Suppressor macrophage treated with lipopolysaccharide for 1 hour (primary cell): ENCODE measurements at places on chromosomes 2 and 18.
A peak's percentile ranks its signal among the peaks of the same experiment; 100 is the strongest.

GRCh38 chr2:74957886-74958273, 563 bp upstream of the POLE4 start:
- peak; percentile 67 for DNase-seq

- DNase-seq, result no peak
These were observed 223.4 kb upstream of the RND3 start for GRCh38 chr2:150710916-150711315.

- no peak for DNase-seq
These were observed 45.7 kb upstream of the MAPRE3 start for GRCh38 chr2:26924731-26925099.

DNA sequence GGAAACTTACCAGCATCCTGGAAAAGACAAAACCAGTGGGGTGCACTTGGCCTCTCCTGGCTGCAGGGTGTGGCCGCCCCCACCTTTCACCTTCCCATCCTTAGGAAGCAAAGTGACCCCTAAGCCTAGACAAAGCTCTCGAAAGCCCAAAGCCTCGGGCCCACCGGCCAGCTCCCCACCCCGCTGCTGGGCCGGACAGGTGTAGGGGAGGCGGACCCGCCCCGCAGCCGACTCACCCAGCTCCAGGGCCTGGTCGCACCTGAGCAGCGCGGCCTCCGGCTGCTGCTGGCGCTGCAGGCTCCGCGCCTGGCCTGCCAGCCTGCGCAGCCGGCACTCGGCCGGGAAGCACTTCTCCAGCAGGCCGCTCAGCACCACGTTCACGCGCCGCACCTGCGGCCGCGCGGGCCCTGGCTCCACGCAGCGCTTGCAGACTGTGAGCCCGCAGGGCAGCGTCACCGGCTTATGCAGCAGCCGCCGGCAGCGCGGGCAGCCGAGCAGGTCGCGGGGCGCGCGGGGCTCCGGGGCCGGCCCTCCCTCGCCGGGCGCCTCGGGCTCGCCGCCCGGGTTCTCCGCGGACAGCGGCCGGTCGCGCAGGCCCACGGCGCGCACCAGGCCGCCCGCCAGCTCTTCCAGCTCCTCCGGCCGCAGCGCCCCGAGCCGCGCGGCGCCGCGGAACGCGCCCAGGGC, 979 bp downstream of the LONRF2 start:
- no peak for DNase-seq

DNA sequence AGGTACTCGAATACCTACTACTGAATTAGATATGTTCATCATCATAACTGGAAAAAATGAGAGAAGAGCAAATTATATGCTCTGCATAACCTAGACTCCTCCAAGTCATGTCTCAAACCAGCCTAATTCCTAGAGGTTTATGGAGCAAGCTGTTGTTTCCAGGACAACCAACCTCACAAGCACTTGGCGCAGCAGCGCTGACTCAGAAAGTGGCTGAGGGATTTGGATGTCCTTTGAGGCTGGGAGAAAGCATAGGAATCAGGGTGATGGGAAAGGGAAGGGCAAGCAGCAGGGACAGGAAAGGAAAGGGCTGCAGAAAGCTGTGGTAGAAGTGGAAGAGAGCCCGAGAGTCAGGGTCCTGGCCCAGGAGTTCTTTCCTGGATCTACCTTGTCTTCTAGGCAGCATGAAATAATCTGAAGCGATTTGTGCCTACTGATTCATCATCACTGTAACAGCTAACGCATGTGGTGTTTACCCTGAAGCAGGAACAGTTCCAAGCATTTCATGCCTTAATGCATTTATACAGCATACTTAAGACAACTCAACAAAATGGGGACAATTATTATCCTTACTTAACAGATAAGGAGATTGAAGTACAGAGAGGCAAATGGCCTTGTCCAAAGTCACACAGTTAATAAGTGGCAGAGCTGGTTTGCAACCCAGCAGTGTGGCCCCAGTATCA, 3.7 kb downstream of the PLEK start:
- DNase-seq, result peak; percentile 47

DNA sequence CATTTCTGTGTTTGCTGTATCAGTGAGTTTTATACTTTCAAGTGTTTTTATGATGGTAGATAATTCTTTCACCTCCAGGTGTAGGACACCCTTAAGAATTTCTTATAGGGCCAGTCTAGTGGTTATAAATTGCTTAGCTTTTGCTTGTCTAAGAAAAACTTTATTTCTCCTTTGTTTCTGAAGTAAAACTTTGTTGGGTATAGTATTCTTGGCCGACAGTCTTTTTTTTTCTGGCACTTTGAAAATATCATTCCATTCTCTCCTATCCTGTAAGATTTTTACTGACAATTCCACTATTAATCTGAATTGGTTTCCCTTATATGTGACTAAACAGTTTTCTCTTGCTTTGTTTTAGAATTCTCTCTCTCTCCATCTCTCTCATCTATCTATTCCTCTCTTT, 118.7 kb upstream of the LRRTM4 start:
- no peak for DNase-seq

- no peak for DNase-seq
These were observed 130.0 kb downstream of the PRKCE start for GRCh38 chr2:45781464-45781811.

DNA sequence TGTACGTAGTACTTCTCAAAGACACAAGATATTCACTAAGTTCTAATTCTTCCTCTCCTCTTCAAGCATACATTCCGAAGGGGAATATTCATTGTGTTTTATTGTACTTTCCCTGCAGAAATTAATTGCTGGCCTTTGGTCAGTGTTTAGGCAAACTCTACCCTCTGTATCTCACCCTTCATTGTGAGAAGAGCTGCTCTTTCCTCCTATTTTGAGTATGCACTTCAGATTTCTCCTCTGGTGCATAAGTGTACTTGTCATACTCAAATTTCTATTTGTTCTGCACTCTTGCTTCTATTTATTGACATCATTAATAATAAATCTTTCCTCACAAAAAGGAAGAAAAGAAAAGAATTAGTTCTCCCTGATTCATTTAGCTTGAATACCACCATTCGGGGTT, 485.4 kb upstream of the SLC8A1 start:
- DNase-seq, result no peak

DNA sequence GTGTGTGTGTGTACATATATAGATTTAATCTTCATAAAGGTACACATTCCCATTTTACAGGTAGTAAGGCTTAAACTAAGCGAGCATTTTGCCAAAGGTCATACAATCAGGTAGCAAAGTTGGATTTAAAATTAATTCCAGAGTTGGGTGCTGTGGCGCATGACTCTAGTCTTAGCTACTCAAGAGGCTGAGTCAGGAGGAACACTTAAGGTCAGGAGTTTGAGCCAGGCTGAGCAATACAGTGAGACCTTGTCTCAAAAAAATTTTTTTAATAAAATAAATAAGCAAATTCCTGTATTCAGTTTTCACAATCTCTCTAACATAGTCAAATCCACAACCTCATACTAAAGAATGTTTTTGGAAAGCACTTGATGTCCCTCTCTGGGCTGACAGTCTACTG, 111.5 kb upstream of the LDLRAD4 start:
- DNase-seq, result no peak

DNA sequence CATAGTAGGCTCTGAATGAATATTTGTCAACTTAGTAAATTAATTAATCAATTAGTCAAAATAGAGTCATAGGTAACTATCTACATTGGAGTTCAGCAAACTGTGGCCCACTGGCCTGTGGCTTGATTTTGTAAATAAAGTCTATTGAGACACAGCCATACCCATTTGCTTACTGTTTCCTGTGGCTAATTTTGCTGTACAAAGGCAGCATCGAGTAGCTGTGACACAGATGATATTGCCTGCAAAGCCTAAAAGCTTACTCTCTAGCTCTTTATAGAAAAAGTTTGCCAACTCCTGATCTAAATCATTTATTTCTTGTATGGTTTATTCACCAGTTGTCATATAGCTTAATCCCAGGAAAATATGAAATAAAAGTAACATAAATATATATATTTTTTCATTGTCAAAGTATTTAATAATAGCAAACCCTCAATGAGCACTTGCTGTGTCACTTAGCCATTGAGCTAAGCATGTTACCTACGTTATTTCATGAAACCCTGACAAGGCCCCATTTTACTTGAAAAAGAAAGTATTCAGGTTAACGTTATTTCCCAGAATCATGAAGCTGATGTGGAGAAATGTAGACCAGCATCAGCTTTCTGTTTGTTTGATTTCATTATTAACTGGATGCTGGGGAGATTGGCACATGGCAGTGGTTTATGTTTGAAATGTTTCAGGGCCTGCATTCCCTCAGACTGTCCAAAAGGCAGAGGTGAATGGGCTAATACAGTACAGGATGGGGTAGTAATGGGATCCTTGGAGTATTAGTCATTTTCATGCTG, 69.6 kb downstream of the ICOS start:
- no peak for DNase-seq

- peak; percentile 20 for DNase-seq
These were observed 43.6 kb downstream of the SETBP1 start for GRCh38 chr18:44724105-44724778.

DNA sequence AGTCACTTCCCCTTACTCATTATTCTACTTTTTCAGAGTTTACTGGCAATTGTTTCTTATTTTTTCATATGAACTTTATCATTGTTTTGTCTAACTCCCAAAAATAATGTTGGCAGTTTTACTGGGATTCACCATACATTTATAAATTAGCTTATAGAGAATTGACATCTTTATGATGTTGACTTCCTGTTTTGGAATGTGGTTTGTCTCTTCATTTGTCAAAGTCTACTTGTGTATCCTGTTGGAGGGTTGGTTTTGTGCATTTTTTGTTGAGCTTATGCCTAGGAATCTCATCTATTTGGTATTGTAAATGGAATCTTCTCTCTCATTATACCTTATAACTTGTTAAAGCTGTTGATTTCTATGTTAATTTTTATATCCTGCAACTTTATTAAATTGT, 16.4 kb downstream of the EPC2 start:
- no peak for DNase-seq

DNA sequence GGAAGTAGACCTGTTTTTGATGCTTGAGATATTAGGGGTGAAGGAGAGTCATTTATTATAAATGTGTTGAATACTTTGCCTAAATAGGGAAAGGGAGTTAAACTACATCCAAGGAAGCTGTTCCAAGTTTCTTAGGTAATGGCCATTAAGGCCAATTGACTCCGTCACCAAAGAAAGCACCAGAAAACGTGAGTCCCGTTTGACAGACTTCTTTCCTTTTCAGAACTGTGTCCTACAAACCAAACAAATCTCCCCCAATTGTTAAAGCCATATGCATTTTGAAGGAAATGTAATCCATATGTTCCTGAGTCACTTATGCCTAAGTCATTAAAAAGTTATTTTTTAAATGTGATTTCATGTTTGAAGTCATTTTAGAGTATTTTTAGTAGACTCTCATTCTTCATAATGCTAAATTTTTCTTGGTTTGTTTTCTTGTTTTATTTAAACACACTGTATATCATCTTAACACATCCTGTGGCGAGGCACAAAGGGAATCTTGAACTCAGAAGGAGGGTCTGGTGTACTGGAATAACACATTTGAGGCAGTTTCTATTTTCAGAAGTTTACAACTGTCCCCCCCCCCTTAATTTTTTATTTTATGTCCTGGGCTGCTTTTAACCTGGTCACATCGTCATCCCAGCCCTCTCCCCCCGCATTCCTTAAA, 133.7 kb downstream of the RHBDD1 start:
- no peak for DNase-seq

DNA sequence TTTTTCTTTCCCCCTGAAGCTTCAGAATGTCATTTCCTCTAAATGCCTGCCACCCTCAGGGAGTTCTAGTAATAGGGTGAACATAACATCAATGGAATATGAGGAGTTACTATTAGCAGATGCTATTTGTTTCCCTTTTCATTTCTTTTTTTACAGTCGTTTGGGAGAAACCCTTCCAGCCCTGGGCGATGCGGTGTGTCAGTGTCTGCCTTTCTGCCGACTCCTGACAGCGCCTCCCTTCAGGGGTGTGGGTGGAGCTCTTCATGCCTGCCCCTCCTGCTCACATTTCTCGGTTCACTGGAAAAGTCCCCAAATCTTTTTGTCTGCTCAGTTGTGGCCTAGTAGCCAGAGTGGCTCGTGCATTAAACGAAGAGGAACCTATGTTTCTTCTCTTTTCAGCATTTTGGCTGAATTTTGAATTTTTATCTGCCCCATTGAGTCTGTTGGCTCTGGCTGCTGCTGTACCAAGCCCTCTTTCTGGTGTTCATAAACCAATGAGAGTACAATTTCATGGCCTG, 72.3 kb downstream of the FMNL2 start:
- DNase-seq, result peak; percentile 98

DNA sequence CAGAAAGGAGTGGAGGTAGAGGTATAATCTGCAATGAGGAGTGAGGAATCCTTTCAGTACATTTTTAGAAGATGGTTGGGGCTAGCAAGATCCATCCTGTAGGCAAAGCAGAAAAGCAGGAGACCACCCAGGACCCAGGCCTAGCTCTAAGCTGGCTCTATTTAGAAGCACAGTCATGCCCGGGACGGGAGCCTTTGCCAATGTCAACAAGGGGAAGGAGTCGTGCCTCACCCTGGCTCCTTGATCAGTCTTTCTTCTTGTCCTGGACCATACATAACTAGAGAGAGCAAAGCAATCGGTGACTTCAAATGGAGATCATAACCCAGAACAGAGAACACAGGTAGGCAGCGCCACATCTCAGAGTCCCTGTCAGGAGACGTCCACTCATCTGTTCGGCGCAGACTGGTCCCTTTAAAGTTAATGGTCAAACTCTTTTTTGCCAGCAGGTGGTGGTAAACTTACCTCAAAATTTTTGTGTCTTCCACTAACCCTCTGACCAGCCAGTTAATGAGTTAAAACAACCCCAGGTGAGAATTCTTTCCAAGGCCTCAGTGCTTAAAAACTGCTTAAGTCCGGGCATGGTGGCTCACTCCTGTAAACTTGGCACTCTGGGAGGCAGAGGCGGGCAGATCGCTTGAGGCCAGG, 8.0 kb downstream of the MC5R start:
- no peak for DNase-seq

- no peak for DNase-seq
These were observed at the start of gene PTPRN for GRCh38 chr2:219309278-219309677. TSS of gene PTPRN (minus strand) at chr2:219309401. CDS start at chr2:219309332, 69 bp downstream.

DNA sequence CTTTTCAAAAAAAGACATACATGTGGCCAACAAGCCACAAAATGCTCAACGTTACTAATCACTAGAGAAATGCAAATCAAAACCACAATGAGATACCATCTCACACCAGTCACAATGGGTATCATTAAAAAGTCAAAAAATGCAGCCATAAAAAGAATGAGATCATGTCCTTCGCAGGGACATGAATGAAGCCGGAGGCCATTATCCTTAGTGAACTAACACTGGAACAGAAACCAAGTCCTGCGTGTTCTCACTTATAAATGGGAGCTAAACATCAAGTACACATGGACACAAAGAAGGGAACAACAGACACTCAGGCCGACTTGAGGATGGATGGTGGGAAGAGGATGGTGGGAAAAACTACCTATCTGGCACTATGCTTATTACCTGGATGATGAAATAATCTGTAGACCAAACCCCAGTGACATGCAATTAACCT, 17.8 kb upstream of the ATL2 start:
- no peak for DNase-seq

DNA sequence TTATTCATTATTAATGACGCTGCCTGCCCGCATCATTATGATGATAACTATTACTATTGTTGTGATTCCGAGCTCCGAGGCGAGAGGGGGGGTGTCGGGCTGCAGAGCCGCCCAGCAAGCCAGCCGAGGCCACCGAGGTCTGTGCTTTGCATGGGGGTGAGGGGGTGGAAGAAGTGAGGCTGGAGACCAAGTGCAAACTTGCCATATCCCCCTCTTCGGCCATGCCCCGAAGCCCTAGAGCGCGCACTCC, 3.6 kb downstream of the BCL11A start:
- no peak for DNase-seq
